ENCODE measurements at places on chromosomes 11 and 22. TPM values are rescaled to one million over a fixed set of nuclear protein-coding genes. Genes with fewer than 3 reads are reported as not detected.

The VWA5A gene
- total RNA-seq, result 6.2 TPM

GRCh38 chr11:23797624-23798419 is 699.0 kb upstream of the LUZP2 start:
- no peaks in the 10 kb centered on the region for H3K36me3 ChIP-seq
- H3K4me1 ChIP-seq, result no peaks in the 10 kb centered on the region
- H3K27ac ChIP-seq, result no peak overlapping the region
- no peak for DNase-seq
- H3K27me3 ChIP-seq, result no peaks in the 10 kb centered on the region
- no peak overlapping the region for H3K4me3 ChIP-seq

GRCh38 chr11:1522081-1522424 is 35.5 kb upstream of the MOB2 start:
- H3K4me3 ChIP-seq, result peak overlapping the region; percentile 34
- no peak overlapping the region for H3K27ac ChIP-seq
- H3K36me3 ChIP-seq, result no peaks in the 10 kb centered on the region
- no peaks in the 10 kb centered on the region for H3K27me3 ChIP-seq
- no peak for DNase-seq

- H3K4me1 ChIP-seq, result no peaks in the 10 kb centered on the region
- no peak overlapping the region for H3K4me3 ChIP-seq
- H3K27ac ChIP-seq, result no peak overlapping the region
- peak; percentile 30 for DNase-seq
- H3K36me3 ChIP-seq, result no peaks in the 10 kb centered on the region
Measured at GRCh38 chr11:13210424-13210823, 67.2 kb upstream of the BMAL1 start.

The FGF4 gene
- not detected for total RNA-seq

The PIH1D2 gene
- 0.22 TPM for total RNA-seq

- no peak overlapping the region for H3K27ac ChIP-seq
- H3K4me3 ChIP-seq, result no peak overlapping the region
- no peak for DNase-seq
- no peaks in the 10 kb centered on the region for H3K4me1 ChIP-seq
Measured at GRCh38 chr22:45344334-45344733, 34.6 kb downstream of the FAM118A start.

DNA sequence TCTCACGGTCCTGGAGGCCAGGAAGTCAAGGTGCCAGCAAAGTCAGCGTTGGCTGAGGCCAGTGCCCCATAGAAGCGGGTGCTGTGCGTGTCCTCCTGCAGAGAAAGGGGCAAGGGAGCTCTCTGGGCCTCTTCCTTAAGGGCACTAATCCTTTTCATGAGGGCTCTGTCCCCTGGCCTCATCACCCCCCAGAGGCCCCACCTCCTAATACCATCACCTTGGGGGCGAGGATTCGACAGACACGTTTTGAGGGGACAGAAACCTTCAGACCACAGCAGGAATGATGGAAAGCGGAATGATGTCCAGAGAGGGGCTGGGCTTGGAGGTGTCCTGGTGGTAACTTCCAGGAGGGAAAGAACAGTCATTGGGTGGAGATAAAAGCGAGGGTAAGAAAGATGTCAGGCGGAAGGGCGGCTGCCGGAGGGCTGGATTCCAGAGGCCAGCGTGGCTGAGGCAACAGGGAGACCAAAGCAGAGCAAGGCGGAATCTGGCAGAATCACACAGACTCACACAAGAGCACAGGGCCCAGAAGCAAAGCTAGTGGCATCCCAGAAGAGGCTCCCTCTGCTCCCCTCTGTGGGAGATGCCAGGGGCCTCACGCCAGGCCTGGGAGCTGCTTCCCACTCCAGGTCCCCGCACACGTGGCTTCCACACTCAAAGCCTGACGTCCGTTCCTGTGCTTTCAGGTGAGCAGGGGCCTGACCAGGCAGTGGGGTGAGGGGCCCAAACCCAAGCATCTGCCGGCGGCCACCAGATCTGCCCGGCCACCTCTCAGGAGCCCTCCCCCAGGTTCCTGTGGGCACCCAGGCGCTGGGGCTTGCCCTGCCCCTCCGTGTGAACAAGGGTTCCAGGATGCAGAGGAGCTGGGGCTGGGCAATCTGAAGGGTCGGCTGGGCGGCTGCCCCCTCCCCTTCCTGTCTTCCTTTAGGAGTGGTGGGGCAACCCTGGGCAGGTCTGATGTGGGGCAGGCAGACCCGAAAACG is 784.5 kb downstream of the BRD1 start:
- H3K4me3 ChIP-seq, result no peak overlapping the region
- DNase-seq, result no peak
- H3K4me1 ChIP-seq, result no peaks in the 10 kb centered on the region

- no peak overlapping the region for H3K27ac ChIP-seq
- H3K4me1 ChIP-seq, result peaks cover 34% of the 10 kb centered on the region
- H3K4me3 ChIP-seq, result no peak overlapping the region
Measured at GRCh38 chr11:16603245-16603644, 135.2 kb upstream of the C11orf58 start.

DNA sequence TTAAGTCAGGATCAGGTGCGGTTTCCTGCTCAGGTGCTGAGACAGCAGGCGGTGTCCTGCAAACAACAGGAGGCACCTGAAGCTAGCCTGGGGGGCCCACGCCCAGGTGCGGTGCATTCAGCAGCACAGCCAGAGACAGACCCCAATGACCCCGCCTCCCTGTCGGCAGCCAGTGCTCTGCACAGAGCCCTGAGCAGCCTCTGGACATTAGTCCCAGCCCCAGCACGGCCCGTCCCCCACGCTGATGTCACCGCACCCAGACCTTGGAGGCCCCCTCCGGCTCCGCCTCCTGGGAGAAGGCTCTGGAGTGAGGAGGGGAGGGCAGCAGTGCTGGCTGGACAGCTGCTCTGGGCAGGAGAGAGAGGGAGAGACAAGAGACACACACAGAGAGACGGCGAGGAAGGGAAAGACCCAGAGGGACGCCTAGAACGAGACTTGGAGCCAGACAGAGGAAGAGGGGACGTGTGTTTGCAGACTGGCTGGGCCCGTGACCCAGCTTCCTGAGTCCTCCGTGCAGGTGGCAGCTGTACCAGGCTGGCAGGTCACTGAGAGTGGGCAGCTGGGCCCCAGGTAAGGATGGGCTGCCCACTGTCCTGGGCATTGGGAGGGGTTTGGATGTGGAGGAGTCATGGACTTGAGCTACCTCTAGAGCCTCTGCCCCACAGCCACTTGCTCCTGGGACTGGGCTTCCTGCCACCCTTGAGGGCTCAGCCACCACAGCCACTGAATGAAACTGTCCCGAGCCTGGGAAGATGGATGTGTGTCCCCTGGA is at the start of gene MYO7A:
Gene MYO7A, plus strand, starts transcription at position 327 of the 772 bp plus-strand sequence. CDS start 2,389 bp downstream, outside the sequence.
- DNase-seq, result peak; percentile 31
- H3K27ac ChIP-seq, result no peak within 1 kb of the TSS

DNA sequence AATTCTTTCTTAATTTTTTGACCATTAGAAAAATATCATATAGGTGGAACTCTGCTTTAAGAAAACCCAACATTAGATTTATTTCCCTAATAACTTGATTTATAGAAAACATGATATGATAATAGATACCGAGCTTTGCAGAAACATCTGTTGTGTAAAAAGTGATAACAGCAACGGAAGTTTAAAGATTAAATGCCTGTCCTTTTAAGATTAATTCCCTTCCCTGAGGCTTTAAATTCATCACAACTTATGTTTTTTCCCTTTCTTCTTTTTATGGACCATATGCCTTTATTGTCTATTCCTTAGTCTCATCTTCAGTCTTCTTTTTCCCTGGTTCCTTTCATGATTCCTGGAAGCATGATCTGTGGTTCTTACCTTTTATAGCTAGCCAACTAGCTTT is 1.9 kb downstream of the USP47 start:
- no peaks in the 10 kb centered on the region for H3K36me3 ChIP-seq
- H3K27me3 ChIP-seq, result no peaks in the 10 kb centered on the region
- no peak for DNase-seq
- peak overlapping the region; percentile 98 for H3K27ac ChIP-seq
- H3K4me1 ChIP-seq, result peaks cover 48% of the 10 kb centered on the region

DNA sequence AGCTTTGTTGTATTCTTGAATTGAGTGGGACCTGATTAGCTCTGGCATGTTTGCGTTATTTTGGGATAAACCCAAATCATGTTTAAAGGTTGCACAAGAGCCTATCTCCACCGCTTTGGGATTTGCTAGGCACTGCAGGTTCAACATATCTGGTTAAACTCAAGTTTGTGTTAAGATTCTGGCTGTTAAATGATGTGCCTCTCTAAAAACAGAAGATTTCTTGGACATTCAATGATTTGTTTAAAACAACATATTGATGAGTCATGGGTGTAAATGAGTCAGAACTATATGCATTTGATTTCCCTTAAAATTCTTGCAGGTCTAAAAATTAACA is 67.4 kb downstream of the AMOTL1 start:
- DNase-seq, result no peak

GRCh38 chr22:28710576-28711191 is 30.9 kb downstream of the CHEK2 start:
- H3K27me3 ChIP-seq, result no peaks in the 10 kb centered on the region
- peaks cover 19% of the 10 kb centered on the region for H3K4me1 ChIP-seq
- DNase-seq, result no peak
- no peak overlapping the region for H3K27ac ChIP-seq
- peaks cover 1% of the 10 kb centered on the region for H3K36me3 ChIP-seq

Measured in B cell (primary cell).